ENCODE measurements at places on chromosomes 2 and 18. TPM values are rescaled to one million over a fixed set of nuclear protein-coding genes. Genes with fewer than 3 reads are reported as not detected.

The FEZ2 gene
- 114 TPM for total RNA-seq

DNA sequence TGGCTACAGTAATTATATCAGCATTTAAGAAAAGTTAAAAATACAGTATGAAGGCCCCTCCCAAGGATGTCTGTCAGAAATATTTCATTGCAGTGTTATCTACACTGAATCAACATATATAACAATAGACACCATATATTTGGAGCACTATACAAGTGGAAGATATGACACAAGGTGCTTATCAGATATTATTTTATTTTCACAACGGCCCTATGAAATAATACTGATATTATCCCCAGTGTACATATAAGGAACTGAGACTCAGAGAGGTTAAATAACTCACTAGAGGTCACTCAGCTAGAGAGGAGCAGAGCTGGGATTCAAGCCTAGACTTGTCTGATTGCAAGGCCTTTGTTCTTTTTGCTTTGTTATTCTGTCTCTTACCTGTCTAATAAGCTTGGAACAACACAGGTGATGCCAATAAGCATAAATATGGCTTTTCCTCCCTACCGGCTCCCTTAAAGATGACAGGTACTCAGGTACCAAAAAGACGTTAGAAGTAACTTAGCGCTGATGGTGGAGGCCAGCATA is 4.7 kb upstream of the SLC40A1 start:
- no peak overlapping the region for H3K4me3 ChIP-seq
- DNase-seq: no peak
- no peaks in the 10 kb centered on the region for H3K36me3 ChIP-seq
- no peak overlapping the region for H3K27ac ChIP-seq
- no peaks in the 10 kb centered on the region for H3K27me3 ChIP-seq

DNA sequence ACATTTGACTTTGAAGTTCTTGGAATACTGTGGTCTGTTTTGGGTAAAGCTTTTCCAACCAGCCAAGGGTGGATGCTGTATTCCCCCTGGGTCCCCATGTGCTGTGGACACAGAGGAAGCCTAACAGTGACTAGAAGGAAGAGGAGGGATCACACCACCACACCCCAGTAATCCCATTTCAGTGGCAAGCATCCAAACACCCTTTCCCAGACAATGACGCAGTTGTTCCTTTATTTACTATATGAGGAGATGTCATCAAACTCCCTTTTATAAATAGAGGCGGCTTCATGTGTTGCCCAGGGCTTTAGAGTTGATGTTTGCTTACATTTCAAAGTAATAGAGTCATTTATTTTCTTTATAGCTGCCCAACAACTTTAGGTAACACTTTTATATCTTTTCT is 959.4 kb upstream of the GYPC start:
- no peaks in the 10 kb centered on the region for H3K36me3 ChIP-seq
- H3K27me3 ChIP-seq: no peaks in the 10 kb centered on the region
- no peak overlapping the region for H3K27ac ChIP-seq
- H3K4me3 ChIP-seq: no peak overlapping the region
- H3K4me1 ChIP-seq: no peaks in the 10 kb centered on the region

GRCh38 chr2:107717661-107718060 is 109.0 kb upstream of the RGPD4 start:
- no peak overlapping the region for H3K27ac ChIP-seq
- no peaks in the 10 kb centered on the region for H3K4me1 ChIP-seq
- no peak overlapping the region for H3K4me3 ChIP-seq
- no peaks in the 10 kb centered on the region for H3K27me3 ChIP-seq

The ZNF521 gene
- total RNA-seq: 3.5 TPM

DNA sequence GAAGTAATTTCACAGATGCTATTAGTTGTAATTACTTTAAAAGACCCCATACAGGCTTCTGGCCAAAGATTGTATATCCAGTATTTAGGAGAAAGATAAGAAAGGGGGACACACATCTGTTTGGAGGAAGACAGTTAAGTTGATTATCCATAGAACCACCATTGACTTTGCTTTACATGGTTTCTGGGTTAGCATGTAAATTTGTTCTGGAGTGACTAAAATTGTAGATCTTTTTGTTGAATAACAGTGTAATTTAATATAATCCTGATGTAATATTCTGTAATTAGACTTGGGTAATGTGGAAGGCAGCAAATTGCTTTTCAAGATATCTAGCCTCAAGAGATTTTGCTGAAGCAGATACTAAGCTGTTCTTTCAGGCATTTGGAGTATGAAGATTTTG is 17.2 kb downstream of the COMMD1 start:
- DNase-seq: no peak
- peaks cover 23% of the 10 kb centered on the region for H3K4me1 ChIP-seq
- no peak overlapping the region for H3K4me3 ChIP-seq

DNA sequence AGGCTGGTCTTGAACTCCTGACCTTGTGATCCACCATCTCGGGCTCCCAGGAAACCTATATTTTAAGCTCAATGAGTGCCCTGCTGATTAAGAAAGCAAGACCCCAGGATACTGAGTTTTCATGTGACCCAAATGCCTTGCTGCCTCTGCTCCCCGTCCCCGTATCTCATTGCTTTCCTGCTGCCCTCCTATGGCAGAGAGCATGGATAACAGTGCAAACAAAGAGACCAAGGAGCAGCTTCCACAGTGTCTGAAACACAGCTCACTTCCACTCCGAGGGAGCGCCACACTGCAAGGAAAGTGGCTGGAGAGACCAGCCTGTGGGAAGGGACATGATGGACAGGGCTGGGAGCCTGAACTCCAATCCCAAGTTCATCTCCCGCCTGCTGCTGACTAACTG is 246.8 kb downstream of the TMEM182 start:
- no peak for DNase-seq
- no peaks in the 10 kb centered on the region for H3K36me3 ChIP-seq
- H3K4me3 ChIP-seq: no peak overlapping the region
- H3K4me1 ChIP-seq: peaks cover 8% of the 10 kb centered on the region
- no peak overlapping the region for H3K27ac ChIP-seq

- peak overlapping the region; percentile 89 for H3K27ac ChIP-seq
- H3K4me3 ChIP-seq: no peak overlapping the region
- no peaks in the 10 kb centered on the region for H3K27me3 ChIP-seq
Measured at GRCh38 chr2:28629910-28630309, 121.7 kb upstream of the PPP1CB start.

The MC5R gene
- total RNA-seq: not detected

DNA sequence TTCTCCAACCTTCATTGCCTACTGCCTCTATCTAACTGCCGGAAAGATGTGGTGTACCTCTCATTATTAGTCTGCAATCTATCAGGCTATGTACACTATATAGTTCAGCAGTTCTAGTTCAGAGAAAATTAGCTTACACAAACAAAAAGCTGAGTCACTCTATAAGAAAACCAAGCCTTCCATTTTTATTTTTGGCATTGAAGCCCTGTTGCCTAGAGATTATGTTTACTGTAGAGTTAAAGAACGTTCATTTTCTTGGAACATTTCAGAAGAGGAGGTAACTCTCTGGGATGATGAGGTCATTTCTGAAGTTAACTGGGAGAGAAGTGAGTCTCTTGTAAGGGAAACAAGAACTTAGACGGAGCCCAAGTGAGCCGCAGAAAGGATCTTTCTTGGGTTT is 133.5 kb downstream of the FAM124B start:
- H3K4me3 ChIP-seq: no peak overlapping the region
- no peaks in the 10 kb centered on the region for H3K27me3 ChIP-seq
- no peak for DNase-seq

The KIAA2012 gene
- not detected for total RNA-seq

- no peak overlapping the region for H3K27ac ChIP-seq
- H3K27me3 ChIP-seq: no peaks in the 10 kb centered on the region
- no peak for DNase-seq
- no peak overlapping the region for H3K4me3 ChIP-seq
Measured at GRCh38 chr18:9894454-9895068, 8.8 kb downstream of the TXNDC2 start.

The CMPK2 gene
- 2.4 TPM for total RNA-seq

The TFPI gene
- 44.5 TPM for total RNA-seq

DNA sequence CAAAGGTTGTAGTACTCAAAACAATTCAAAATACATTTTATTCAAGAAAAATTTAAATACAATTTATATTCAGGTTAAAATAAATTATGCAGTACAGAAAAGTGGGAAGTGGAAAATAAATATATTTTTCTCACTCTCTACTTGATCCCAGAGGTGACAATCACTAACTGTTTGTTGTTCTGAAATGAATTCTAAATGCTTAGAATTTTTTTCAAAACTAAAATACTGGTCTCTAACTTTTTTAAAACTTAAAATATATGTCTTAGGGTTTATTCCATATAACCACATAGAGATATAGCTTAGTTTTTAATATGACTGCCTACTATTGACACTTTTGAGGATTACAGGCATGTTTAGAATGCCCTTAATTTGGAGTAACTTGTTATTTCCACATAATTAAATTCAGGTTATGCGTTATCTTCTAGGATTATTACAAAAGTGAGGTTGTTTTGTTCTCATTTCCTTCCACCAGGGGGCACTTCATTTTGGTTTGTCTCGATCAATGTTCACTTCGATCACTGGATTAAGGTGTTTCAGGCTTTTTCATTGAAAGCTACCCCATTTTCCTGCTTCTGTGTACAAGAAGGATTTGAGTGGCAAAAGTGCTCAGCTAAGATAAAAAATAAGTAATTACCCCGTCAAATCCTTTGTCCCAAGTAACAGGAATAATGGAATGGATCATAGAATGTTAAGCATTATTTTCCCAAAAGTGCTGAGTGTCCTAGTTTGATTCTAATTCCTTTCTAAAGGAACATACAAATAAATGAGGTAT is 27.1 kb upstream of the TFPI start:
- H3K36me3 ChIP-seq: no peaks in the 10 kb centered on the region
- H3K4me3 ChIP-seq: peak overlapping the region; percentile 40

- H3K4me1 ChIP-seq: no peaks in the 10 kb centered on the region
- no peaks in the 10 kb centered on the region for H3K27me3 ChIP-seq
- H3K4me3 ChIP-seq: no peak overlapping the region
Measured at GRCh38 chr2:236541008-236541562, 28.5 kb upstream of the ACKR3 start.

Measured in gastrocnemius medialis (tissue), 4 donors.